SIG-M5 (cell line): ENCODE measurements at places on chromosomes 3 and 15.

DNA sequence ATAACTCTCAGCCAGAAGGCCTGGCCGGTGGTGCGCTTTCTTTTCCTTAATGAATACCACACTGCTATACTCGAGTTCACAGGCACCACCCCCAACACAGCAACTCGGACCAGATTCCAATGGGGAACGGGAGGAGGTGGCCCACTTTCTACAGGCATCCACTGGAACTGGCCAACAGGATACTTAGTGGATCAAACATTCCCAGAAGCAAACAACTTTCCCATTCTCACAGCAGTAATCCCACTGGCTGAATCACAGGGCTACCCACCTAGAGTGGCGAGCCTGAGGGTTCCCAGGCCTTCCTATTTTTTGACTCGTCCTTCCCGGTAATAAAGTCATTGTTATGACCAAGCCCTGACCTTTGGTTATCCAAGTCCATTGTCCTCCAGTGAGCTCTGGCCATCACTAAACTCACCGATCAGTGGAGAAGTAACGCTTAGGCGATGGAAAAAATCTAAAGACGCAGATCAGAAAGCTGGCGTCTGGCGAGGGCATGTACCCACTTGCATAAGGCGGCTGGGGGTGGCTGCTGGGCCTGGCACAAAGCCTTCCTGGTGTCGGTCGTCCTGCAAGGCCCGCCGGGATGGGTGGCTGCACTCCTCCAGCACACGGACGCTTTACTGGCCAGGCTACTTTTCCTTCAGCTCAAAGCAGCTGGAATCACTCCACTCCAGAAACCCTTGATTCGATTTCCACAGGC, 1.2 kb downstream of the EOGT start:
- no peak for DNase-seq

- no peak for DNase-seq
Observed at GRCh38 chr3:108342837-108343486, 46.6 kb downstream of the HHLA2 start.

DNA sequence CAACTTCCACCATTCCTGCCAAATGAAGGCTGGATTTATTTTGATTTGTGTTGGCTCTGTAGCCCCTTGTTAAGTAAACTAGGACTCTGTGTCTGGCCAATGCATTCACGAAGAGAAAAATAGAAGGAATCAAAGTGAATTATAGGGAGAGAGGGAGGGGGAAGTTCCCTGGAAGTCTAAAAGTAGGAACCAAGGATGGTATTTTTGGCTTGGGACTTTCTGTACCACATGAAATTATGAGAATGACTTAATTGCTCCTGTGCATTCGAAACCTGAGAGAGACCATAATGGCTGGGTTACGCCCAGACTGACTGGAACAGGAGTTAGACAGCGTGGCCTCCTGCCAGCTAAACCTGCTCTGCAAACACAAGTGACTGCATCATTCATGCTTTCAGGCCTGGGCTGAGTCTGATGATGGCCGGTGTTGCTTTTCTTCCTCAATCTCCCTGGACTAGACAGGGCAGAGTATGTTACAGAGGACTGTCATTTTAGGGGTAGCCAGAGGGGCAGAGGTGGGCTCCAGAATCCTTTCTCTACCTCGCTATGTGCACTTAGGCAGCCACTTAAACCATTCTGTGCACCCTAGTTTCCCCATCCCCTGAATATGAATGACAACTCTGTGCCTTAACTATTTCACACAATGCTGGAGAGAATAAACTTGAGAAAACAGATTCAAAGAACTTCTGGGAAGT, 58.9 kb downstream of the MYO1E start:
- no peak for DNase-seq

GRCh38 chr15:27767918-27768640, 331.0 kb downstream of the OCA2 start:
- no peak for DNase-seq

DNA sequence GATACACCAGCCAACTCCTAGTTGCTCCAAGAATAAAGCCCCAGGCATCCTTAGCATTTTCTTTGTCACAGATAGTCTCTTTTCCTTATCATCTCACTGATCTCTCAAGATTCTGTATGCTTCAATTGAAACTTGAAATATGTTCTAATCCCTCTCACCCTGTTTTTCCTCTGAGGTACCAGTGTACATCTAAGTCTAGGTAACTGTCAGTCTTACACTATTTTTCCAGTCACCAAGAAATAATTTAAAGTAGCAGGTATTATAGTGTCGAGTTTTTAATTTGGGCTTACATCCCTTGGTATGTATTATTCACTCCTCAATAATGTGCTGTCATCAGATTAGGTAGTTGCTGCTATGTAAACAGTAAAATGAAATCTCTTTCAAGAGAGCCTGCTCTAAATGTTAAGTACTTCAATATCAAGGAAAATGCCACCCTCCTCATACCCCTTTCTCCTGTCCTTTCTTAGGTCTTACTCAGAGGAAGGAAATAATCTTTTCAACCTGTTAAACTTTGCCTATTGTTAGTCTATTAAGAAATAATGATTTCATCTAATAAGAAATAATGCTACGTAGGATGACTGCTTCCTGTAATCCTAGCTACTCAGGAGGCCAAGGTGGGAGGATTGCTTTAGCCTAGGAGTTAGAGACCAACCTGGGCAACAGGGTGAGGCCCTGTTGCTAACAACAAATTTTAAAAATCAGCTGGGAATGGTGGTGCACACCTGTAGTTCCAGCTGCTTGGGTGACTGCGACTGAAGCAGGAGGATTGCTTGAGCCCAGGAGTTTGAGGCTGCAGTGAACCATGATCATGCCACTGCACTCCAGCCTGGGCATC, 39.8 kb downstream of the TSC22D2 start:
- DNase-seq: no peak

DNA sequence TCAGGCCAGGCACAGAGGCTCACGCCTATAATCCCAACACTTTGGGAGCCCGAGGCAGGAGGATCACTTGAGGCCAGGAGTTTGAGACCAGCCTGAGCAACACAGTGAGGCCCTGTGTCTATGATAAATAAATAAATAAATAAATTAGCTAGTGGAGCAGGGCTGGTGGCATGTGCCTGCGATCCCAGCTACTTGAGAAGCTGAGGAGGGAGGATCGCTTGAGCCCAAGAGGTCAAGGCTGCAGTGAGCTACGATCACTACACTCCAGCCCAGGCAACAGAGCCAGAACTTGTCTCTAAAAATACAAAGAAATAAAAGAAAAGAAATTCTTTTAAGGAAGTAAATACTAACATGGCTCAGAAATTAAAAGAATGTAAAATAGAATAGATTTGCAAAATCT, 91.8 kb downstream of the LIPC start:
- DNase-seq: no peak

DNA sequence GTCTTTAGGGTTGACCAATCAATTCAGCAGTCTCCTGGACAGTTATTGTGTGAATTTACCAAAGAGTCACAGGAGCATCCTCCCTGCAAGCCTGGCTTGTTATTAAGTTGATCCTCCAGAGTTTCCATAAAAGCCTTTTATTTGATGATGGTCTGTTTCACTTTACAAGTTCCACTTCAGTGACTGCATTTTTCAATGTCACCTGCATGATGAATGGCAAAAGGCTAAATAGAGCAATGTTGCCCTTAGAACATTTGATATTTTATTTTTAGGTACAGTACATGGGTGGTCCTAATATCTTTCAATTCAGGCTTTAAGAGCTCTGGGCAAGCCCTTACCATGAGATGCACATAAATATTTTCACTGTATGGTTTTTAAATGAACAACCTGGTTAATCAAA, 22.6 kb downstream of the GUCA1C start:
- no peak for DNase-seq

DNA sequence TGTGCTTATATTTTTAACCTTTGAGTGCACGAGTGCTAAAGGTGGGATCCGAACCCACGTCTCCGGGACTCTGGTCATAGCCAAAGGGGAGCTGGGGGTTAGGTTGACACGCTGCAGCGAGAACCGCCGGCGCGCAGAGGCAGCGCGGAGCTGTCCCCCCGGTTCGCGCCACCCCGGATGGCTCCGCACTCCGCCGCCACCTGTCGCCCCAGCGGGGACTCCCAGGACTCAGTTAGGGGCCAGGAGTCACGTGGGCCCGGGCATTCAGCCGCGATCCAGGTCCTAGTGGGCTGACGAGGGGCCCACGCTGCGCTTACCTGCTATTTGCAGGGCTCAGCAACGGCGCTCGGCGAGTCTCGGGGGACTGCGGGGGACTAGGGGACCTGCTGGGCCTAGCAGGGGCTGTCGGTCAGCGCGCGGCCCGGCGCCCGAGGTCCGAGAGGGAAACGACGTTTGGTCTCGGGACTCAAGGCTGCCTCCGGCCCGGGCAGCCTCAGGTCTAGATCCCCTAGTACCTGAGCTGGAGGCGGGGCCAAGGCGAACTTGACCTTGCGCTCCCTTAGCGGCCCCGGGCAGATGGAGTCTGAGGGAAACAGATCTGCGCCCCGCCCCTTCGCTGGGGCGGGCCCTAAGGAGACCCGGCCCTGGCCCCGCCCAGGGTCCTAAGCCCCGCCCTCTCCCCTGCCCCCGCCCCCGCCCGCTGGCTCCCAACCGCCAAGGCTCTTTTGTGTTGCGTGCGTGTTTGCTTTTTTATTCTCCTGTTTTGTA, at the start of gene NMNAT3:
TSS of gene NMNAT3 (minus strand) at position 585 of the 768 bp plus-strand sequence. CDS start 50,248 bp downstream, outside the sequence.
- no peak for DNase-seq
